Vein endothelial cell (primary cell): ENCODE measurements at places on chromosomes 11 and 22. TPM values are rescaled to one million over a fixed set of nuclear protein-coding genes. Genes with fewer than 3 reads are reported as not detected.

Gene NPAT
- total RNA-seq = 20.6 and 22.1 TPM in 2 replicates

Gene MYBPC3
- total RNA-seq = not detected in 2 replicates

Gene ALX4
- not detected in 2 replicates for total RNA-seq

Gene EFEMP2
- total RNA-seq = 22.2 and 40.2 TPM in 2 replicates

Gene UBE2L3
- 54.2 and 68.0 TPM in 2 replicates for total RNA-seq

Gene FAM111A
- 32.7 and 40.9 TPM in 2 replicates for total RNA-seq

Gene IRF7
- total RNA-seq = 11.2 and 14.0 TPM in 2 replicates

Gene SLC15A3
- 3.2 and 5.6 TPM in 2 replicates for total RNA-seq

Gene AIFM3
- 0.10 and 0.33 TPM in 2 replicates for total RNA-seq

Gene OR9G1
- total RNA-seq = not detected in 2 replicates
